Glomerular endothelial cell (primary cell): ENCODE measurements at places on chromosomes 12 and 14.

DNA sequence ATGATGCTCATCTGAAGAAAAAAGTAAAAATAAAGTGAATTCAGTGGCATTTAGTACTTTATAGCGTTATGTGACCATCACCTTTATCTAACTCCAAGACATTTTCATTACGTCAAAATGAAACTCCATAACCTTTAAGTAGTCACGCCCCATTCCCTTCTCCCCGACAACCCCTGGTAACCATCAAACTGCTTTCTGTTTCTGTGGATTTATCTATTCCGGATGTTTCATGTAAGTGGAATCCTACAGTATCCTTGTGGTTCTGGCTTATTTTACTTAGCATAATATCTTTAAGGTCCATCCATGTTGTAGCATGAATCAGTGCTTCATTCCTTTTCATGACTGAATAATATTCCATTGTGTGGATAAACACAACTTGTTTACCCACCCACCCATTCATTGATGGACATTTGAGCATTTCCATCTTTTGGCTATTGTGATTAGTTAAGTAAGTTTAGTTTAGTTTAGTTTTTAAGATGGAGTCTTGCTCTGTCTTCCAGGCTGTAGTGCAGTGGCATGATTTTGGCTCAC lies 18.5 kb upstream of the MAP1LC3B2 start:
- DNase-seq: no peak

DNA sequence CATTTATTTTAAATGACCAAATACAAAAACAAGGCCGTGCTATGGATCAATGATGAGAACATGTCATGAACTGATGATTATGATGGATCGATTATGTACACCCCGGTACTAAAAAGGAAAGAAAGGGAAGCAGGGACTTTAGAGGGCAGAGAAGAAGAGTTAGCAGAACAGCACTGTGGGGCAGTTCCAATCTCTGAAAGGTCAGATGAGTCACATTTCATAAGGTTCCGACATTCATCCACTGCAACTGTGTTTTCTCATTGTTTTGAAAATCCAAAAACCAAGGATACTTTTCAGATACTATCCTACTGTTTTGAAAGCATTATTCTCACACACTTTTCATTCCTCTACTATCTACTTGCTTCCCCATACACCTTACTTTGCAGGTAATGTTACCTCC lies 169.3 kb downstream of the STXBP6 start:
- DNase-seq: no peak

GRCh38 chr12:12563290-12563928 lies 746 bp upstream of the DUSP16 start:
- DNase-seq: no peak

- DNase-seq: no peak
Measured at GRCh38 chr14:26594756-26595545, 2.9 kb downstream of the NOVA1 start.

- DNase-seq: no peak
Measured at GRCh38 chr14:87877877-87878276, 115.1 kb downstream of the GALC start.

DNA sequence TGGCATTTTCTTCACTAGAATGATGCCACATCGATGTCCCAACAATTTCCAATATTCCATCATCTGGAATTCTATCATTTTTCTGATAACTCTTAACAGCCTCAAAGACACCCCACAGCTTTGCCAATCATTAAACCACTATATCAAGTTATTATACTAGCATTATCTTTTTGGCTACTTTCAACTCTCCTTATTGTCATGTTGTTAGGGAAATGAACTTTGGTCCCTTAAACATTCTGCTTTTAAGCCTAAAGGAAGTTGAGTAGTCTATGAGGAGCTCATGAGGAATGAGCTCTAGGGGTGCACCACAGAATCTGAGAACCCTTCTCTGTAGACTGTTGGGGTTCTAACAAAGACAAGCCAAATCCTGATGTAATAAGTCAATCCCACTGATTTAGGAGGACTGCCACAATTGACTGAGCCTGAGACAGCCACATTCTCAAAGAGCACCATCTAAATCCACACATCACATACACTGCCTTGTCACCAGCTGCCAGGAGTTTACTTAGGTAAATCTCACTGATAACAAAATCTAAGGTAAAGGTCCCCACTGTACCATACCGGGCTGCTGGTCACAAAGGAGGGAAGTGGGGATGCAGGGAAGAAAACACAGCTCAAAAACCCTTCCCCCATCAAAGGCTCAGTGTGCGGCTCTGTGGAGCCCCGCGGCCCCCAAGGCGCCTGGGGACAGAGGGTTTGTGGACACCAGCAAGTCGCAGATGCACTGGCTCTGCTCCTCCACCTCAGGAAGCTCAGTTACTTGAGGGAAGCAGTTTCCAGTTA lies 58.2 kb downstream of the SETD3 start:
- no peak for DNase-seq

- no peak for DNase-seq
Measured at GRCh38 chr14:22955702-22956569, 954 bp downstream of the HAUS4 start.

DNA sequence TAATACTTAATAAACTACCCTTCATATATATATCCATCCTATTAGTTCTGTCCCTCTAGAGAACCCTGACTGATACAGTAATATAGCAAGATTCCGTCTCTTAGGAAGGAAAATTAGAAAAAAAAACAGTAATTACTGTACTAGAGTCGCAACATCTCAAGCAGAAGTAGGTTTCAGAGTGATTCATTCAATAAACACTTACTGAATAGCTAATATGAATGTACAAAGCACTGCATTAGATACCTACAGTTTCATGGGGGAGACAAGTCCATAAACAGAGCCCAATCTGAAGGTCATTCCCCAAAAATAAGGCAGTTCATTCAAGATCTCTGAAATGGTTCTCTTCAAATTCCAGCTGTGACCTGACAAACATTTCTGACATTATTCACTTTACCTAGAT lies 9.9 kb downstream of the CERS5 start:
- DNase-seq: no peak

DNA sequence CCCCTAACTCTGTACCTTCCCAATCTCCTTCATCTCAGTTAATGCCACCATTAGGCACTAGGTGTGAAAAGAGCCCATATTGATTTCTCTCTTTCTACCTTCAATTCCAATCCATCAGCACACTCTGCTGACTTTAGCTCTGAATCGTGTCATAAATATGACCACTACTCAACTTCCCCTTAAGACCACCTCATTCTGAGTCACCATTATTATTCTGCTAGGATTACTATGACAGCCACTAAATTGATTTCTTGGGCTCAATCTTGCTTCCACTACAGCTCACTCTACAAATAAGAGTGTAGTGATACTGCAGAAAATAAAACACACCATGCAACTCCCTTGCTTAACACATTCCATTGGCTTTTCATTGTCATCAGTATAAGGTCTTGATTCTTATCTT lies 1449.0 kb upstream of the FLRT2 start:
- no peak for DNase-seq
